Left lobe of liver (tissue), 2 donors: ENCODE measurements at places on chromosomes 6 and 20. TPM values are rescaled to one million over a fixed set of nuclear protein-coding genes. Genes with fewer than 3 reads are reported as not detected.

The TP53TG5 gene
- total RNA-seq = not detected

The TNF gene
- total RNA-seq = 0.68 TPM

The RALGAPB gene
- 9.2 TPM for total RNA-seq

The MCHR2 gene
- total RNA-seq = not detected

The PLCB1 gene
- 3.9 TPM for total RNA-seq

The MARCKS gene
- 8.1 TPM for total RNA-seq
